ENCODE measurements at places on chromosomes 7 and 10.

DNA sequence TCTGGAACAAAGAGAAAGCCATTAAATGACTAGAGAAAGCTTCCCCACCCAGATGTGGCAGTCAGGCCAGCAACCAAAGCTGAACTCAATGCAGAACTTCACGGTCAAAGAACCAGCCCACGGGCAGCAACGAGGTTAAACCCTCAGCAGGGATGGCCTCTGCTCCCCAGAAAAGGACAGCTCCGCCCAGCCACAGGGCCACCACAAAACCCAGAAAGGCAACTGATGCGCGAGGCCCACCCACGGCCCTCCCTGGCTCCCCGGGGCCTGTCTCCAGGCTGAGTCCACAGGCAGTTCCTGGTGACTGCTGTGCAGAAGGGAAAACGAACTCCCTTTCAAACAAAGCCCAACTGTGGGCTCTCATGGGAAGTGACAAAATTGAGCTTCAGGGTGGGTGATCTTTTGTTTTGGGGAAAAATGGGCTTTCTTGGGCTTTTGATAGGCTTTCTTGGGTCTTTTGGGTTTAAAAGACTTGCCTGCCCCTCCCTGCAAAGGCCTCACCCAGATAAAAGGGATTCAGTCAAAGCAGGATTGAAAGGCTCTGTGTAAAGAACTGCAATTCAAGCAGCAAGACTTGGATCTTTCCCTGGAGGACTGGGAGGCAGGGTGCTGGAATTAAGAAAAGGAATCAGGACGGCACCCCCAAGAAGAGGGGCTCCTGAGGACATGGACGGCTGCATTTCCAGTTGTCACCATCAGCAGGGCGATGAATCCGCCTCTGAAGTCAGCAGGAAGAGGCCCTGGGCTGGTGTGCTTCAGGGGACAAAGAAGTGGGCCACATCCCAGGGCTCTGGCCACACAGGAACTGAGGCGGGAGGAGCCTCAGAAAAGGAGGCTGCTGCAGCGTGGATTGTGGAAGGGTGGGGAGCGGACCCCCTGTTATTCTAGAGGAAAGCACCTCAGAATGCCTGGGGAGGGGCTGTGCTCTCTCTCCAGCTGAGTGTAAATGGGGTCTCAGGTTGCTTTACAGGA is 209.9 kb downstream of the USP6NL start:
- no peak for DNase-seq

- no peak for DNase-seq
Observed at GRCh38 chr7:137304624-137305235, 38.8 kb downstream of the PTN start.

- DNase-seq: no peak
Observed at GRCh38 chr10:74738052-74738451, 88.3 kb upstream of the KAT6B start.

DNA sequence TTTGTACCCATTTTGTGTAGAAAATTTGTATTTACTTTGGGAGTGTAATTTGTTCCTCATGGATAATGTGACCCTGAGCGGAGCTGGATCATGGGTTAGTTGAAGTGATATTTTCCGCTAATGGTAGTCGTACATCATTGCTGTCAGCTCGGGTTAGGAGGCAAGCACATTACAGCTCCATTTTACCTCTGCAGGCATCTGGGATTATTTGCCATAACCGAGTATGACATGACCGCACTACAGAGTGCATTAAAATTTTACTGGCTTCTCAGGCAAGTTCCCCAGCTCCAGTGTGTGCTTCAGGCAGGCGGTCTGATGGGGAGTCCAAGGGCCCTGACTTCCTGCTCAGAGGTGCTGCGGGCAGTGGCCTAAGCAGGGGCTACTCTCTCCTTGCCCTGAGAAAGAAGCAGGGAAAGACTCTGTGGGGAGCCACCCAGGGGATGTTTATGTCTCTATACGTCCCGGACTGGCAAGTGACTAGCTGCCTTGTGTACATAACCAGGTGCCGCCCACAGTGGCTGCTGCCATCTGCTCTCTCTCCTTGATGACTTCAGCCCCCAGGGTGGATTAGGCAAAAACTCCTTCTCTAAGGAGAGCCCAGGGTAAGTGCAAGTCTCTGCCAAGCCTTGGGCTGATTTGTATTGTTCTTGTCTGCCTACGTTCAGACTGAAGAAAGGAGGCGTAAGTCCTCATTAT is 685.3 kb upstream of the GALNT17 start:
- DNase-seq: no peak

- no peak for DNase-seq
Observed at GRCh38 chr7:127114742-127115265, 137.9 kb downstream of the GRM8 start.

DNA sequence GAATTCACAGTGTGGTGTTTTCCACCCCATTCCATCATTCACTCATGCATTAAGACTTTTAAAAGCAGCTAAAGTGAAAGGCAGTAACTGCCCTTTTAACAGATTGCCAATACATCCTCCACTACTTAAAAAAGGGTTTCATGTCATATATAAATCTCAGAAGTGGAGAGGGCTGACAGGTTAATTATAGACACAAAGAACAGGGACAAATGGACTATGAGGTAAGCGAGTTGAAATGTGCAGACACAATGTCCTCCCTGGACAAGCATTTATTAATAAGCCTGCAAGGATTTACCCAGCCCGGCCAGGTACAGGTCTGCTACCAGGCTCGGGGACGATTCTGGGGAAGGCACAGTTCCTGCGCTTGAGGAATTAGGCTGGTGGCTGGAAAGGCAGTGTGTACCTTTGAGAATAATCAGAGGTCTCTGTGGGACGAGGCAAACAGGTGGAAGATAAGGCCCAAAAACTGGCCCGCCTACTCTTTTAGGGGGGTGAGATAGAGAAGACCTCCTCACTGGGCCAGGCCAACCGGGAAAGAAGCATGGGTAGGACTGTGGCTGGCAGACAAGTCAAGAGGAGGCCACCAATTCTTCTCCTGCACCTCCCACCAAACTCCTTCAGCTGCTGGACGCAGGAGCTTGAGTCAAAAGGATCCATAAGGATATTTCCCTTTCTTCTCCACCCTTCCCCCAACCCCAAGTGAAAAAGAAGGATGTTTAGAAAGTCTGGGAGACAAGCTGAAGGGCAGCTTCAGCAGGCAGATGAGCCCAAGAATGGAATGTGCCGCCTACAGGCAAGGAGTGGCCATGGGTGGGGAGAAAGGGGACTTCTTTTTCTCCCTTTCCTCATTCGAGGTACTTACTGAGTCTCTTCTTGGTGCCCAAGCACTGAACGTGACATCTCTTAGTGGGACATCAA is 1.5 kb downstream of the PDLIM1 start:
- DNase-seq: peak; percentile 28

DNA sequence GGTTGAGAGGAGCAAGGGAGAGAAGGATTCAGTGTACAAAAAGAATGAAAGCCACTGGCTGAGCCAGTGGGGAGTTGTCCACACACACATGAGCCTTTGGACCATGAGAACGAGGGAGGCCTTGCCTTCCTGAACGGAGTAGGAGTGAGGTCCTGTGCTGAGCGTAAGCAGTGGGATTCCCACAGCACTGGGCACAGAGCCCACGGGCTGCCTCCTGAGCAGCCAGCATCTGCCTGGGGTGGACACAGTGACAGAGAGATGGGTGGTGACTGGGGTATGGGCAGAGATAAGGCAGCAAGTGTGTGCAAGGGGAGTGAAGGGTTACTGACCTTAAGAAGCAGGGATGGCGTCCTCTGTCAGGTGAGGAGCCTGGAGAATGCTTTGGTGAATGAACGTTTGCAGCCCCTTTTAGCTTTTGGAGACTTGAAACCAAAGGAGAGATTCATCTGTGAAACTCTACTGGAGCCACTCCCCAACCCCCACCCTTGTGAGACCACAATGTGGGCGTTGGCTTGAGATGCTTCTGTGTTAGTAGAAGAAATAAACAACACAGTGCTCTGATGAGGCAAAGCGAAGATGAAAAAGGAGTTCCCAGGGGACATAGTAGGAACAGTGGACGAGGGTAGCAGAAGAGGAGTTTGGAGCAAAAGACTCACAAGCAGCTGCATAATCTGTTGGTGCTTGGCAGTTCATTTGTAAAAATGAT is 56.5 kb downstream of the FIGNL1 start:
- DNase-seq: no peak

GRCh38 chr10:297567-297966 is 162.3 kb downstream of the ZMYND11 start:
- DNase-seq: peak; percentile 38

GRCh38 chr7:128448751-128449302 is 6.9 kb upstream of the HILPDA start:
- DNase-seq: no peak

DNA sequence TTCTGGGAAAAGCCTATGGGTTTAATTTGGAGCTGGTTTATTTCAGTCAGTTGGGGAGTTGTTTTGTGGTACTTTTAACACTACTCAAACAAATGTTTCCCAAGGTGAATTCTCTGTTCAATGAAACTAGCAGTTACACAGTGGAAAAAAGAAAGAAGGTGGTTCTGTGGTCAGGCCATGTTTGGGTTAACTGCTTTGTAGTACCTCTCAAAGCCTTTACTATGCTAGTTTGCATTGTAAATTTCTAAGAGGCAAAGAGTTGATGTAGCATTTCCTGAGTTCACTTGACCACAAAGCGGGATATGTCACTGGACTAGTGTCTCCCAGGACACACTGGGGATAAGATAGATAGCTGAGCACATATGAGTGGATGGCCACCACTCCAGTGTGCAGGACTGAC is 145.4 kb downstream of the KIF20B start:
- DNase-seq: no peak

- DNase-seq: no peak
Observed at GRCh38 chr10:13690281-13690825, 103.6 kb downstream of the PRPF18 start.

- DNase-seq: no peak
Observed at GRCh38 chr7:17046666-17047065, 164.9 kb upstream of the AGR3 start.

DNA sequence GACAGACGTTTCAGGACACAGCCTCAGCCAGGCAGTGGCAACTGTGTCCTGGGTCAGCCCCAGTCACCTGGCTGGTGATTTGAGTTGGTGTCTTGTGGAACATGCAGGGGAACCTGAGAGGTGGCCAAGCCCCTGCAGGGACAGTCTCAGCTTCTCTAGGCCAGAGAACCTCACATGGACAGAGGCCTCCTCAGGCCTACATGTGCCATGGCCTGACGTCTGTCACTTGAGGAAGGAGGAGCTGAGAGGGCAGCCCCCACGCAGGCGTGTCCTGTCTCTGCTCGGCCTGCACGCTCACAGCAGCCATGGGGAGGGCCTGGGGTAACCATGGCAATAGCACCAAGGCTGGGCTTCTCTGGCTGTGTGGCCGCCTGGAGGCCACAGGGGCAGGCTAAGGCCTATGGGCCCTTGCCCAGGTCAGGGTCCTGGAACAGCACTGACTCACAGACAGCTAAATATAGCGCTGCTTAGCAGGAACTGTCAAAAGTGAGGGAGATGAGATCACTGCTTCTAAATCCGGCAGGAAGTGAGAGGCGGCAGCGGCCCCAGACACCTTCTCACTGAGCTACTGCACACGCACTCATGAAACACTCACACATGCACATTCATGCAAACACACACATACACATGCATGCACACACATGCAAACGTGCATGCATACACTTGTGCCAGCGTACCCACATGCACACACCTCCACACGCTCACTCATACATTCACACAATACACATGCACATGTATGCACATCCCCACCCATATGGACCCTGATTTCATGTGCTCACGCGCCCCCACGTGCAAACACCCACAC is 57.0 kb downstream of the YKT6 start:
- DNase-seq: peak; percentile 32

DNA sequence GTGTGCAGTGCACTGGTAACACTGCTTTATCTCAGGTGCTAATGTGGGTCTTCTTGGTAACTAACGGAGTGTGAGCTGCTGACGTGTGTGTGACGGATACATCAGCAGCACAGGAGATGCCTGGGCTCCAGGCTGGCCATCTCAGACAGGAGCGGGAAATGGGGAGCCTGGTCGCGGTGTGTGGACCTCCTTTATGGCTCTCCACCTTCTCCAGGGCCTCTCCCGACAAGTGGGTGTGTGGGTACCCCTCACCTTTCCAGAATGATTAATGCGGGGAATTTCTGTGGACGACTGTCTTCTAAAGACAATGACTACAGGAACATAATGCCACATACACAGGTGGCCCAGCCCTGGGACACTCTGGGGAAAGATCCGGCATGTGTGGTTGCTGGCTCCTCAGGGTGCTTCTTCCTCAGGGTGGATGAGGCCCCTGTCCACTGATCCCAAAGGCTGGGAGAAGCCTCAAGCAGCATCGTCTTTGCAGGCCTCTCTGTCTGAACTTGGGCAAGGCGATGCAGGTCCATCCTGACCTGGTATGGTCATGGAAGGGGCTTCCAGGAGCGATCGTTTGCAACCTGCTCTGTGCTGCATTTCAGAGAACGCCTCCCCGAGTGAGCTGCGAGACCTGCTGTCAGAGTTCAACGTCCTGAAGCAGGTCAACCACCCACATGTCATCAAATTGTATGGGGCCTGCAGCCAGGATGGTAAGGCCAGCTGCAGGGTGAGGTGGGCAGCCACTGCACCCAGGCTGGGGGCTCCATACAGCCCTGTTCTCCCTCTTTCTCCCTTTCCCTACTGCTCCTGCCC is 20.3 kb upstream of the CSGALNACT2 start:
- DNase-seq: no peak

DNA sequence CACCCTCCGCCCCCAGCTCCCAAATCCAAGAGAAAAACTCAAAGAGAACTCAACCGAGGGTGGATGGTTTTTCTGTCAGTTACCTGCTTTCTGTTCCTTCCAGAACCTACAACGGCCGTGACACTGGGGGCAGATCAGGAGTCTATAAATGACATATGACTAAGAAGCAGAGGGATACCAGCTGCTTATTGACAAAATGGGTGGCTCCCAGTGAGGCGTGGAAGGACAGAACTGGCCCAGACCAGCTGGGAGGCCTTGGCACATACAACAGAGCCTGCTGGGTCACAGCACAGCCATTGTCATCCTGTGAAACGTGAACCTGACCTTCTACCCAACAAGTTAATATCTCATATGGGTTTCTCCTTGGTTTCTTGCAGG is 84.3 kb upstream of the ADRB1 start:
- DNase-seq: no peak

DNA sequence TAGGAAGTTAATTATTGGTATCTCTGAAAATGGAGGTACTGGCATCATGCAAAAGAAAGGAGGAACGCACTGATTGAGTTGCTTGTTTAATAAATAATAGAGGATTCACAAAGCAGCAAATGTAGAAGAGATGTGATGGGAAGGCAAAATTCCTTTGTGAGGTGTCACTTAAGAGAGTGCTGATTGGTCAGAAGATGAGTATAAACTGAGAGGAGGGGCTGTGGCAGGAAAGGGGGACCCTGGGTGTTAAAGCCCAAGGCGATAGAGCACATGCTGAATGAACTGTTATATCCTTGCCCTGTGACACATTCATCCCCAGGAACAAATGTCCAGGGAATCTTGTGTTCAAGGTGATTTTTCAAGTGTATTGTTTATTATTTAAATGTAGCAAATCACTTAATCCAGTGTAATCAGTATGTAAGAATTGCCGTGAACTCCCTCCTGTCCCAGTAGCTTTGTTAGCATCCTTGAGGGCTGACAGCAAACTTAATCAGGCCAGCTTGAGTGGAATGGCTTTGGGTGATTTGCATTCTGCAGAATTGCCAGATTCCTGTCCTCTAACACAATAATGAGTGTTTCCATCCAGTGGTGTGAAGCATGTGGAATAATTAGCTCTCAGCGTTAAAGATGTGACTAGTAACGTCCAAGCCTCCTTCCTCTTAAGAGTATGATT is 111.9 kb downstream of the CHN2 start:
- no peak for DNase-seq

All from trophoblast cell (in vitro differentiated cells and primary cell).